ENCODE measurements at places on chromosomes 5 and 9.

DNA sequence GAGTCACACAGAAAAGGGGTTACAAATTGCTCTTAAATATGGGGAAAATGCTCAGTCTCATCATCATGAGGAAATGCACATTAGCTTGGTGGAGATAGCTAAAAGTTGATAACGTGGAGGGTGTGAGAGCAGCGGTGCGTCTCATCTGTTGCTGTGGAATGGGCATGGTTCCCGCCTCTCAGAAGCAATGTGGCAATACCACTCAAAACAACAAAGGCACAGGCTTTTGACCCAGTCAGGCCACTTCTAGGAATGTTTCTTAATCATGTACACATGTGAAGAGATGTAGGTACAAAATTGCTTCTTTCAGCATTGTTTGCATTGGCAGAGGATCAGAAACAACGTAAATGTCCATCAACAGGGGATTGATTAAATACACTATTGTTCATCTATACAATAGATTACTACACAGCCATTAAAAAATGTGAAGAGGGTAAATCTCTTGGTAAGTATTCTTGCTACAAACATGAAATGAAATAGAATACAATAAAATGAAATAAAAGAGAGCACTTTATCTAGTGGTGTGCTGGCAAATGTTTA, 212.6 kb upstream of the MSX2 start:
- DNase-seq, result no peak

DNA sequence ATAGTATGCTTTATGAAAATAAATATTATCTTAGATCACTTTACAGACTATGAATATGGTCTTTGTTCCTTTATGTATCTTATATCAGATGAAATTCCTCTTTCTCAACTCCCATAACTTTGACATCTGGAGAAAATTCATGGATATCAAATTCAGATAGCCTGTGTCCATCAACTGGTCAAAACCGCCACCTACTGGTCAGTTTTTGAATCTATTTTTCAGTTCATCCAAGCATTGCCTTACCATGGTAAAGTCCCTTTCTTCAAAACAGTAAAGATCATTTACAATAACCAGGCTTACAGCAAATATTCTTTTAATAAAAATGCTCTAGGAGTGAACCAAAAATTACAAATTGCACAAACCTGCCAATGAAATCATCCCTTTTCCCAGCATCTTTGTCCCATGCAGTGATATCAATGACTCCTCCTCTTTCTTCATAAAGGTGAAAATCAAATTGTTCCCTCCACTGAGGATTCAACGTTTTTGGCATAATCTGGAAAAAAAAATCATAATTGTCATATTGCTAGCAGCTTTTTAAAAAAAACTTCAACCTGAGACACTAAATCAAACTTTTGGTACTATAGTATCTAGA, 290.5 kb downstream of the SLF1 start:
- no peak for DNase-seq

GRCh38 chr9:114285166-114285867, 37.6 kb upstream of the ORM1 start:
- peak; percentile 93 for DNase-seq

DNA sequence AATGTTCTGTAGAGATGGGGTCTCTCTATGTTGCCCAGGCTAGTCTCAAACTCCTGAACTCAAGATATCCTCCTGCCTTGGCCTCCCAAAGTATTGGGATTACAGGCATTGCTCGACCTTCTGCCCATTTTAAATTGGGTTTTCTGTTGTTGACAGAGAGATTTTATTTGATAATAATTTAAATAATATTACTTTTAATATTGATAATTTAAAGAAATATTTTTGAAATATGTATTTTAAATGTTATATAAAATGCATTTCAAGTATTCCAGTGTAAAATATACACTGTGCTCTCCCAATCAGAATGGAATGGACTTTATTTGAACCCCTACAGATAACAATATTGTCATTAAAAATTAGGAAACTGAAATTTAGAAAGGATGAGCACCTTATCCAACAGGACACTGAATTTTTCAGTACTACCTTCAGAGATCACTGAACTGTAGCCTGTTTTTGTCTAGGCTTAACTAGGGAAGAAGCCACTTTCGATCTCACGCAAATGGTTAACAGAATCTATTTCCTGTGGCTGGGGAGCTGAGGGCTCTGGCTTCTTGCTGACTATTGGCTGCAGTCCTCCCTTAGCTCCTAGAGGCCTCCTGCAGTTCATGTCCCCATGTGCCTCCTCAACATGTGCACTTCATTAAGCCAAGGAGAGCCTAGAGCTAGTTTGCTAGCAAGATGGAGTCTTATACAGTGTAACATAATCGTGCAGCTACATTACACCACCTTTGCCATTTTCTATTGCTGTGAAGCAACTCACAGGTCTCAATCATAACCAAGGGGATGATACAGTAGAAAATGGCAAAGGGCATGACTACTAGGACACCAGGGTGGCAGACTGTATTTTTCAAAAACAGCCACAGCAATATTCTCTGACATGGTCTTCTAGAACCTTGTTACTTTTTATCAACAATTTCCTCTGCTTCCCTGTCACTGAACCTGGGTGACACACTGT, 150.0 kb downstream of the CDC42SE2 start:
- DNase-seq, result no peak

DNA sequence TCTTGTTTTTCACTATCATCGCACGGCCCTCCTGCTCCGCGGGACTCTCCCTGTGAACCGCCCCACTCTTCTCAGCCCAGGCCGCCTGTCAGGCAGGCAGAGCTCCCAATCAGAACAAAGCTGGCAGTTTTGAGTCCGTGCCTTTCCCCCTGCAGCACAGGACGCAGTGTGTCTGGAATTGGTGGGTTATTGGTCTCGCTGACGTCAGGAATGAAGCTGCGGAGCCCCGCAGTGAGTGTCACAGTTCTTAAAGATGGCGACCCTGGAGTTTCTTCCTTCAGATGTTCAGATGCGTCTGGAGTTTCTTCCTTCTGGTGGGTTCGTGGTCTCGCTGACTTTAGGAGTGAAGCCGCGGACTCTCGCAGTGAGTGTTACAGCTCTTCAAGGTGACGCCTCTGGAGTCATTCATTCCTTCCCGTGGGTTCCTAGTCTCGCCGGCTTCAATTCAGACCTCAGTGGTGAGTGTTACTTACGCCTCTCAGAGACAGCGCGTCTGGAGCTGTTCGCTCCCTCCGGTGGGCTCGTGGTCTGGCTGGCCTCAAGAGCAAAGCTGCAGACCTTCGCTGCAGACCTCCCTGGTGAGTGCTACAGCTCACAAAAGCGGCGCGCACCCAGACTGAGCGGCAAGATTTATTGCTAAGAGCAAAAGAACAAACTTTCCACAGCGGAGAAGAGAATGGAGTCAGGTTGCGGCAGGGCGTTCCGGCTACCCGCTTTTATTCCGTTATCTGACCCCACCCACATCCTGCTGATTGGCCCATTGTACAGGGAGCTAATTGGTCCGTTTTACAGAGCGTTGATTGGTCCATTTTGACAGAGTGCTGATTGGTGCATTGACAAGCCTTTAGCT, 7.4 kb downstream of the ZDHHC11B start:
- no peak for DNase-seq

DNA sequence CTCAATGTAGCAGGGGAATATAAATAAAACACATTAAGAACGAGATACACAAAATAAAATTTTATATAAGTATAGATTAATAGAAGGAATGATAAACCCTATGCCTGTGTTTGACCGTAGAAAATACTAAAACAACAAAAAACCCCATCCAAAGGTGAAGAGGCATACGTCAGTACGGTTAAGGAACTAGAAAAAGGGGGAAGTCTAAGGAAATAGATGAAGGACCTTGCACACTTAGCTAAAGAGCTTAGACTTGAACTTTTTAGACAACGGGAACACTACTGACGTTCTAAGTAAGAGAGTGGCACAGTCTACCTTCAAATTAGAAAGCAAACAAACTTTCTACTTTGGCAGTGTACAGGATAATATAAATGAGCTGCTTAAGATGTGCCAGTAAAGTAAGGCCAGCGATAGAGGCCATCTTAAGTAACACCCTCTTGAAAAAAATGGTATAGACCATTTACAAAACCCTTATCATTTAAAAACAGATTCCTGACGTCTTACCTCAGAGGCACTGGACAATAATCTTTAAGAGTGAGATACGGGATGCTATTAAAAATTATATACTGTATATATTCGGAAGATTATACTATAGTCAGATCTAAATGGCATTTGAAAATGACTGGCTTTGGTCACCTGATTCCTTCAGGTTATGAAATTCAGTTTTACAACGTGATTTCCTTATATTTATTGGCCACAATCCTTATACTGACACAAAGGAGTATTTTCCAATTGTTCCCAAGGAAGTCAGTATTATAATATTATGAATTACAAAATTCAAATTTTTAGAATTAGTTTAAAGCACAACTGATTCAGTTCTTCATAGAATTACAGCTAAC, 8.5 kb downstream of the PANK3 start:
- no peak for DNase-seq

DNA sequence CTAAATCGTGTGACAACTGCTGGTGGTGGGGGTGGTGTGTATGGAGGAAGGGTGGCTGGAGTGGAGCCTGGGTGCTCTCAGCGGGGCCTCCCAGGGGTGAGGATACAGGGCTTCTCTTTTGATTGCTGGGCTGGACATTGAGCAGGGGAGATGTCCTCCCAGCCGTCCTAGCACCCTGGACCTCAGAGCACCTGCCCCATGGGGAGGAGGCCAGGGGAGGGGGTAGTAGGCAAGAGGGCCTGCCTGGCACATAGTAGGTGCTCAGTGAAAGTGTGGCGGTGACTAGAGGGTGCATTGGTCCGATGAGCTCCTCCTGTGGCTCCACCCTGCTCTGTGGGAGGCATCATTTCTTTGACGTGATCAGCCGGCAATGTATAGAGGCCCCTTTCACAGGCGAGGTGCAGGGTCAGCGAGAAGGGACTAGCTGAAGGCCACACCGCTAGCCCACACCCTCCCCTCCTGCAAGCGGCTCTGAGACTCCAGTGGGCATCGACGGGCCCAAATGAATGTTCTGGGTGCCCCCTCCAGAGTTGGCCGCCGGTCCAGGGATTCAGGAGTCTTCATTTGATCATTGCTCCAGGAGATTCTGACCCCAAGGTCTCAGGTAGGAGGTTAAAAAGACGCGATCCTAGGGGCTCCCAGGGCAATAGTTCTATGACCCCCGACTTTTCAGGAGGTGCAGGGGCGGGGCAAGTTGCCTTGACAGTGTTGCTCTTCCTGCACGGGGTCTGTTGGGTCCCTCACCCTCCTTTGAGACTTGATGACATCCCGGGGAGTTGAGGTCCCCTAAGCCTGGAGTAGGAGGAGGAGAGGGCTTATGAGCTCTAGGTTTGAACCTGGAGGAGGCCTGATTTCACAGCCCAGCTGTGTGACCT, 255.5 kb downstream of the PBX3 start:
- DNase-seq, result no peak

DNA sequence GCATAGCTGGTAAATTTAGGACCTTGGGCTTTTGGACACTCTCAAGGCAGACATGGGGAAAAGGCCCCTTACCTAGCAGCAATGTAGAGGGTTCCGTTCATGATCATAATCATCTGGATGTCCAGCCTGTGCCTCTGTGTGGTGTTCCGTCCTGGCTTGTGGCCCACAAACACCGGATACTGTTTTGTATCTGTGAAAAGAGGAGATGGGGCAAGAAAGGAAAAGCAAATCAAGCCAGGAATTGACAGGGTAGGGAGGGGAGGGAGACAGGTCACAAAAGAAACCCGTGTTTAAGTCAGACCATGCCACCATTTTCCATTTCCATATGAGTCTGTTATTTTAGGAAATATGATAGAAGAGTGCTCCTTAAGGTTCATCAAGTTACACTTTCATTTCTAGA, 72.5 kb downstream of the SEMA6A start:
- no peak for DNase-seq

- DNase-seq, result no peak
These were observed 6.6 kb downstream of the SAXO1 start for GRCh38 chr9:19026375-19026774.

DNA sequence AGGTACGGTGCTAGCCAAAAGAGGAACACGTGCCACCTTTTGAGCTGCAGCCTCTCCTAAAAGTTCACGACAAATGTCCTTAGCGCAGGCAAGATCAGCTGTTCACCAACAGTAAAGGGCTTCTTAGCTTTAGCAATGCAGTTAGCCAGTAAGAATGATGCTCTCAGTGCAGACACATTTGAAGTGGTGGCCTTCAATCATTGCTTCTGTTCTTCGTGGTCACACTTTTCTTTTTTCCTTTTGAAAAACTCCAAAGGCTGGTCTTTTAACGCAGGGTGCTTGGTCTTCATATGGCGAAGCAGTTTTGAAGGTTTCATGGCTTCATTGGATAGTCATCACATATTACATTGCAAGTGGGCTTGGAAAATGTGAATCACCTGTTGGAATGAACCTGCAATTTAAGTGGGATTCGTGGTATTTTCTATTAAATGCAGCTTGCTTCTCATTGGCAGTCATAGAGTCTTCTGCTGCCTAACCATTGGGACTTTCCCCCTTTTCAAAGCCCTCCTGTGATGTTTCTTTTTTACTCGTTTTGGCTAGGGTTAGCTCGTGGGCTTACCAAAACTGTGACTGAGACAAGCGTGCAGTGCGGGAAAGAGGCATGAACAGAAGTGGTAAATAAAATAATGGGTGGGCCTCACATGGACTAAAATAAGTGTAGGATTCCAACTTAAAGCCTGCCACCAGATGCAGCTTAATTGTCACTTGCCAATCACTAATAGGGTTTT, 100.9 kb downstream of the MRPL36 start:
- DNase-seq, result no peak

- DNase-seq, result no peak
These were observed 41.2 kb downstream of the FYB1 start for GRCh38 chr5:39178171-39178570.

- no peak for DNase-seq
These were observed 118.1 kb downstream of the NR2F1-AS1 start for GRCh38 chr5:93462916-93463315.

- DNase-seq, result no peak
These were observed 198.7 kb upstream of the HAPLN1 start for GRCh38 chr5:83919071-83920041.

GRCh38 chr9:38066914-38067858, 1.8 kb downstream of the SHB start:
- no peak for DNase-seq

DNA sequence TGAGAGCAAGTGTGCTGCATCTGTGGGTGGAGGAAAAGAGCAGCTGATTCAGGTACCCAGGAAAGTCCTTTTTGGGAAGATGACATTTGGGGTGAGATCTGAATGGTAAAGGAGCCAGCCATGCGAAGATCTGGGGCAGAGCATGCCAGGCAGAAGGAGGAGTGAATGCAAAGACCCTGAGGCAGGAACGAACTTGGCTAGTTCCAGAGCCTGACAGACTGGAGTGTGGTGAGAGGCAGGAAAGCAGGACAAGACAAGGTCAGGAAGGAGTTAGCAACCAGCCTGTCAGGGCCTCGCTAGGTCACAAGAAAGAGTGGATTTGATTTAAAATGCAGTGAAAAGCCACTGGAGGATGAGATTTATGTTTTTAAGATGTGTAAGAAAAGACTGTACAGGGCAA, 28.2 kb downstream of the RGS7BP start:
- DNase-seq, result no peak

DNA sequence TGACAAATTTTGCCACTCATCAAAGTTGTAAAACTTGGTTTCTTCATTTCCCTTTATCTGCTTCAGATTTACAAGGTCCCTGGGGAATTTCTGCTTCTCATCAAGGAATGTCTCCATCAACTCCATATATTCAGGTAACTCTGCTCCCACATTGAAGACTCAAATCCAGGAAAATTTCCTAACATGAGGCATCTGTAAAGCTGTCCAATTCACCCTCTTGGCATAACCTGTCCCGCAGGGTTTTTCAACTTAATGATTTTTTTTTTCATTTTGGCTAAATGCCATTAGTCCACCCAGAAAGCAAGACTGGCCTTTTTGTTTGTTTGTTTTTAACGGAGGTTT, 50.2 kb upstream of the SLC30A5 start:
- no peak for DNase-seq

Data from osteocyte (in vitro differentiated cells).